ENCODE measurements at places on chromosomes 12 and 14. TPM values are rescaled to one million over a fixed set of nuclear protein-coding genes. Genes with fewer than 3 reads are reported as not detected.

PRPH gene
- total RNA-seq, result not detected

DNA sequence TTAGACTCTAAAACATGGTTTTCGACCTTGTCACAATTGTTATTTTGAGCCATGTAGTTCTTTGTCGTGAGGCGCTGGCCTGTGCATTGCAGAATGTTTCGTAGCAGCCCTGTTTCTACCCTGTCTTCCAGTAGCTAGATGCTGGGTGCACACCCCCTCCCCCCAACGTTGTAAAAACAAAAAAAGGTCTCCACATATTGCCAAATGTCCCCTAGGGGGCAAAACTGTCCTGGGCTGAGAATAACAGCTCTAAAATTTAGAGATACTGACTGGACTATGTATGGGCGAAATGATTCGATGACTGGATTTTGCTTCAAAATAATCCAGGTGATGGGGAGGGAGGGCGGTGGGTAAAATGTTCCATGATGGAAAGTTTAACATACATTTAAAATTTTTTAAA is 126.1 kb upstream of the FUT8 start:
- H3K36me3 ChIP-seq, result no peaks in the 10 kb centered on the region
- H3K27ac ChIP-seq, result no peak overlapping the region
- no peak for DNase-seq
- no peak overlapping the region for H3K4me3 ChIP-seq
- H3K4me1 ChIP-seq, result no peaks in the 10 kb centered on the region

DNA sequence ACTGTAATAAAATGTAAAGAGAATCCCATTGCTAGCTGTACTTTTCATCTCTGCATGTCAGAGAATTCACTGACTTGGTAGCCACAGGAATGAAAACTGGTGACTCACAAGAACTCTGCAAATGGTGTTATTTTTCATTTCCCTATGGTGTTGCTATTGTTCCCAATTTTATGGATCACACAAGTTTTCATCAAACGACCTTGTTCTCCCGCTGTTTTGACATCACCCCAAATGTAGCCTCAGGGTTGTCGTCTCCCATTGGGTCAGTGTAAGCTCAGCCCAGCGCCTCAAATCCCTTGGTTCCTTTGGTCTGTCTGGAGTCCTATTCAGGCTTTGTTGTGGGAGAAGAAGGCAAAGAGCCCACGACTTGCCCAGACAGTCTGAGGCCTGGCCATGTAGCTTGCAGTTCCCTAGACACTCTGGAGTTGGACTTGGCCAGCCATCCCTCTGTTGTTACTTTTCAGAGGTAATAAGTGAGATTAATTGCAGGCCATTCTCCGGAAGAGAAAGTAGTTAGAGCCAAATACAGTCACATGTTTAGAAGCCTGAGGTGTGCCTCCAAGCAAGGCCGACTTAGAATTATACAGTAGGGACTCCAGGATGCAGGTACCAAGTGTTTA is 159.2 kb downstream of the TGFB3 start:
- no peak overlapping the region for H3K27ac ChIP-seq
- no peak for DNase-seq
- peaks cover 6% of the 10 kb centered on the region for H3K36me3 ChIP-seq

- H3K36me3 ChIP-seq, result no peaks in the 10 kb centered on the region
- H3K4me3 ChIP-seq, result no peak overlapping the region
- DNase-seq, result no peak
- H3K4me1 ChIP-seq, result peaks cover 34% of the 10 kb centered on the region
Observed at GRCh38 chr14:61537563-61538463, 157.5 kb upstream of the HIF1A start.

DNA sequence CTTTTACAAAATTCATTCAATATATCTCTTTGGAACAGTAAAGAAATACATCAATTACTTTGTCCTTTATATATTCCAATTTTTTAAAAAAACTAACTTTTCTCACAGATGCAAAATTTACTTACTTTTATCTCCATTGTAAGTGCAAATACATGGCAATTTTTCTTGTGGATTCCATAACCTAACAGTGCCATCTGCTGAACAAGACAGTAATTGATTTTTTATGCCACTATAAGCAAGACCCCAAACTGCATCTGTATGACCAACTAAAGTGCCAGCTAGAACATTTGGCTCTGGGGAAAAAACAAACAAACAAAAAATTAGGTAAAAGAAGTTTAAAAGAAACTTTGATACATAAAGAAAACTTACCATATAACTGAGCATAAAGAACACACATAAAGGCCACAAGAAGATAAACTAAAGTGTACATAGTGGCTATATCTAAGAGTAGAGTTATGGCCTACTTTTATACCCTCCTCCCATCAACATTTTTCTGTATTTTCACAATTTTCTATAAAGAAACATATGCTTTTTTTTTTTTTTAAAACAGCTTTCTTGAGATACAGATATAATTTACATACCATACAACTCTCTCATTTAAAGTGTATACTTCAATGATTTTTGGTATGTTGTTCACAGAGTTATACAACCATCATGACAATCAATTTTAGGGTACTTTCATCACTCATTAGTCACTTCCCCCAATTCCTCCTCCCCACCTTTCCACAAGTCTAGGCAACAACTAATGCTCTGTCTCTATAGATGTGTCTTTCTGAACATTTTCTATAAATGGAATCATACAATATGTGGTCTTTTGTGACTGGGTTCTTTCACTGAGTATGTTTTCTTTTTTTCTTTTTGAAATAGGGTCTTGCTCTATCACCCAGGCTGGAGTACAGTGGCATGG is 32.6 kb downstream of the COCH start:
- no peak overlapping the region for H3K4me3 ChIP-seq
- no peak for DNase-seq
- peaks cover 53% of the 10 kb centered on the region for H3K36me3 ChIP-seq
- no peaks in the 10 kb centered on the region for H3K27me3 ChIP-seq

- no peaks in the 10 kb centered on the region for H3K27me3 ChIP-seq
- H3K27ac ChIP-seq, result no peak overlapping the region
- DNase-seq, result no peak
- no peaks in the 10 kb centered on the region for H3K36me3 ChIP-seq
- H3K4me1 ChIP-seq, result no peaks in the 10 kb centered on the region
Observed at GRCh38 chr14:97641827-97642226, 844.6 kb downstream of the VRK1 start.

DNA sequence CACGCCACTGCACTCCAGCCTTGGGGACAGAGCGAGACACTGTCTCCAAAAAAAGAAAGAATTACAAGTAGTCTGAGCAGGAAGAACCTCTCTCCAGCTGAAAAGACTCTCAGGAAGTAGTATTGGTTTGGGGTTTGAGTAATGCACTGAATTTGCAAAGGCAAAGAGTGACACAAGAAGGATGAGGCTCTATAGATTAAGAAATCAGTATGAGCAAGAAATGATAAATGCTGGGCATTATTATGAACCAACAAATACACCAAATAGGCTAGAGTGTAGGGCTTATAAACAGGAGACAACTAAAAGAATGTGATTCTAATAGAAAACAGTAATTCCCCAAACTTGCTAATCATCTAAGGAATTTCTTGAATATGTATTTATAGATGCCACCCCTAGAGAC is 2.6 kb upstream of the SLC35E3 start:
- no peaks in the 10 kb centered on the region for H3K36me3 ChIP-seq
- peaks cover 14% of the 10 kb centered on the region for H3K4me1 ChIP-seq
- H3K27me3 ChIP-seq, result no peaks in the 10 kb centered on the region
- no peak overlapping the region for H3K4me3 ChIP-seq

DNA sequence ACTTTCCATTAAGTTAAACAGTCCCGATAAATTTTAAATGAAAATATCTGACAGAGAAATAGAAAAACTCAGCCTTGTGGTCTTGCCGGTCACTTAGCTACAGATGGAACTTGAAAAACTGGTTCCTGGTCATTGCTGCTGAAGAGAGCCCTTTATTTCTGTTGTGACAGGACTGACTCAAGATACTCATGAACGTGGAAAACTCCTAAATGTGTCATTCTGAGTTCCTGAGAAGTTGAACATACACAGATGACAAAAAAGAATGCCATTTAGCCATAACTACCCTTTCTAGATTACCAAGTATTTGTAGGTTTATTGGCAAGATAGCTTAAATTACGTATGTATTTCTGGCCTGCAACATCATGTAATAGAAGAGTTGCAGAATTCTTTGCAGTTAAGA is 134.2 kb downstream of the HMGA2 start:
- H3K27ac ChIP-seq, result no peak overlapping the region
- H3K27me3 ChIP-seq, result no peaks in the 10 kb centered on the region
- H3K36me3 ChIP-seq, result no peaks in the 10 kb centered on the region
- H3K4me3 ChIP-seq, result no peak overlapping the region
- no peak for DNase-seq
- H3K4me1 ChIP-seq, result no peaks in the 10 kb centered on the region

GRCh38 chr12:89210277-89210676 is 142.0 kb downstream of the DUSP6 start:
- no peak overlapping the region for H3K4me3 ChIP-seq
- no peak overlapping the region for H3K27ac ChIP-seq
- no peaks in the 10 kb centered on the region for H3K4me1 ChIP-seq
- no peak for DNase-seq
- H3K27me3 ChIP-seq, result no peaks in the 10 kb centered on the region

- no peak overlapping the region for H3K4me3 ChIP-seq
- no peaks in the 10 kb centered on the region for H3K4me1 ChIP-seq
- no peak for DNase-seq
- H3K27me3 ChIP-seq, result no peaks in the 10 kb centered on the region
- H3K36me3 ChIP-seq, result no peaks in the 10 kb centered on the region
Observed at GRCh38 chr12:41621291-41621690, 433.2 kb downstream of the PDZRN4 start.

PTPRB gene
- total RNA-seq, result 14.7 TPM

- H3K27ac ChIP-seq, result no peak overlapping the region
- H3K4me3 ChIP-seq, result no peak overlapping the region
- no peak for DNase-seq
- H3K36me3 ChIP-seq, result no peaks in the 10 kb centered on the region
Observed at GRCh38 chr12:92216092-92216491, 70.4 kb upstream of the BTG1 start.
